ENCODE measurements at places on chromosomes 2 and 18. TPM values are rescaled to one million over a fixed set of nuclear protein-coding genes. Genes with fewer than 3 reads are reported as not detected.

DNA sequence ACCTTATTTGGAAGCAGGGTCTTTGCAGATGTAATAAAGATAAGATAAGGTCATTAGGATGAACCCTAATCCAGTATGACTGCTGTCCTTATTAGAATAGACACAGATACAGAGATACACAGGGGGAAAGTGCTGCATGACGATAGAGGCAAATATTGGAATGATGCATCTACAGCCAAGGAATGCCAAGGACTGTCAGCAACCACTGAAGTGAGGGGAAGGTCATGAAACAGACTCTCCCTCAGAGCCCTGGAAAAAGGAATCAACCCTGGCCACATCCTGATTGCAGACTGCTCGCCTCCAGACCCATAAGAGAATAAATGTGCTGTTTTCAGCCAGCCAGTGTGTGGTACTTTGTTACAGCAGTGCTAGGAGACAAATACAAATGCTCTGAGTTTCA lies 14.8 kb downstream of the TMEM237 start:
- DNase-seq = no peak

- DNase-seq = no peak
Measured at GRCh38 chr2:4455486-4456155, 752.2 kb downstream of the DCDC2C start.

DNA sequence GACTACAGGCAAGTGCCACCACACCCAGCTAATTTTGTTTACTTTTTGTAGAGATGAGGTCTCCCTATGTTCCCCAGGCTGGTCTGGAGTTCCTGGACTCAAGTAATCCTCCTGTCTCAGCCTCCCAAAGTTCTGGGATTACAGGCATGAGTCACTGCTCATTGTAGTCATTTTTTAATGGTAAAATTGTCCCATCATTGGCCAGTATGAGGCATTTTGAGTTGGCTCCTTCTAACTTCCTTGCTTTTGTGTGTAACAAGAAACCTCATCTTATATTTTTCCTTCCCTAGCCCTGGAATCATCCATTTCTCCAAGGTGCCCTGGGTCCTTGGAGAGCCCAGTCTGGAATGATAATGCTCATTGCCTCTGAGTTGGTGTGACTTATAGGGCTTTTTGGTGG lies 148.5 kb downstream of the INHBB start:
- DNase-seq = no peak

DNA sequence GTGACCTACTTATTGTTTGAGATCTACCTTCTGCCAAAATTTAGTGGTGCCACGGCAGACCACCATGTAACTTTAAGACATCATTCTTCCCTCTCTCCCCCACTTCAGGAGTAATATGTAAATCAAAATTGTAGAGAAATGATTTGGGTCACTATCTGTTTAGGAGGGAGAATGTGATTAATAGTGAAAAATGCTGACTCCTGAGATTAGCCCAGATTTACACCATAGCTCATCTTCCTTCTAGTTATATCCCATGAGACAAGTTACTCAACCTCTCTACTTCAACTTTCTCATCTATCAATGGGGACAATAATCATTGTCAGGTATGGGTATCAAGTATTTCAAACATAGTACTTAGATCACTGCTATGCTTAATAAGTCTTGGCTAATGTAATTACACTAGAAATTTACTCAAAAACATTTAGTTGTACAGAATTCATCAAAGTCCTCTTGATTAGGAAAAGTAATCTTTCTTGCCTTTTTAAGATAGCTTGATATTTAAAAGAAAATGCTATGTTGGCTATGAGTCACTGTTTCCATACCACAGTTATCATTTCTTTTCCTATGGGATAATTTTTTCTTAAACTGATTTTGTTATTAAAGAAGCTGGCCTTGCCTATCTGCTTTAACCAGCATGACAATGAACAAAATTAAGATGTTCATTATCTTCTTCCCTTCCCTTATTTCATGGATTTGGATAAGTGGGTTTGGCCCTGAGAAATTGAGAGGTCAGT lies 1038.9 kb upstream of the ZEB2 start:
- no peak for DNase-seq

GRCh38 chr2:155708071-155708470 lies 624.5 kb downstream of the NR4A2 start:
- no peak for DNase-seq

DNA sequence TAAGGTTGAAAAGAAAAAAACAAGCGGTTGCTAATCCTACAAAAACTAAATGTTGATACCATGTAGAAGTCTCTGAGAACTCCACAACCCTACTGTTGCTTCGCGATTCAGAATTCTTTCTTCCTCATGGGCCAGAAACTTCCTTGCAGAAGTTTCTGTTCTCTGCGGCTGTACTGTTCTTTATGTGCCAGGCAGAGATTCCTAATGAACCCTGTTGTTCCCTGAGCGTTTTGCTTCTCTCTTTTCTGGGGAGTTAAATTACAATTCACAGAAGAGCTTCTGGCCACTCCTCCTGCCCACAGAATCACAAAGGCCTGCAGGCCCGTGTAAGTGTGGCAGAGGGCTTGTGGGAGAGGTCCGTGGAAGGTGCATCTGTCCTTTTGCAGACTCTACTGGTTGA lies 1.8 kb upstream of the THNSL2 start:
- no peak for DNase-seq

DNA sequence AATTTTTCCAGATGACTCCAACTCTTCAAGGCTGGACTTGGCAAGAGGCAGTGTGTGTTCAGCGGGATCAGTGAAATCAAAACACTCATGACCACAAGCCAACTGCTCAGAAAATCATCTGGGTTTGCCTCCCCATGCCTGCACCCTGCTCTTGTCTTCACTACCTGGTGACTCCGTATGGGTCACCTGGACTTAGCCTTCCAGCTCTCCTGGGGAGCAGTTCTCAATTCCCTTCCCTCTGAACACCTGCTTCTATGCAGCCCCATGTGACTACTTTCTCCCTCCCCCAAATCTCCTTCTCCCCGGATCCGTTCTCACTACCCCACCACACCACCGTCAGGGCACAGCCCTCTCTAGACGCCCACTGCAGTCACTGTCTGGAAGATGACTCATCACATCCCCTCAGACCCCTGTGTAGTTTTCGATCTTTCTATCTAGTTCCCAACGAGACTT lies 130.2 kb upstream of the ID2 start:
- no peak for DNase-seq

- no peak for DNase-seq
Measured at GRCh38 chr2:64852771-64853241, 136.4 kb upstream of the SLC1A4 start.

DNA sequence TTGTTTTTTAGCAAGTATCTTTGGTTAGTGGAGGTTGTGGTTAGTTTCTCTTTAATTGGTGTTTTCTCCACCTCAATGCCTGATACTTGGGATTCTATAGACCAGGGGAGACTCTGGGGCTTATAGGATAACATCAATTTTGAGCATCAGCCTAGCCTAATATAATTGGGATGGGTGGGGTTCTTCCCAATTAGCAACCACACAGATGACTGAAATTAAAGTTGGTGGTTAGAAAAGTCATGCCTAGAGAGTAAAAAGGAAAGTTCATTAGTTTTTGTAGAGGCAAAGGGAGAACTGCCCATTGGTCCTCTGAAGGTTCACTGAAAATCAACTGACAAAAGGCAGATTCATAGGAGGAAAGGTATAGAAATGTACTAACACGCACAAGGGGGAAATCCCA lies 843.3 kb downstream of the TSN start:
- DNase-seq = no peak

Gene C2orf15
- total RNA-seq = 1.5 TPM

Gene PRSS56
- total RNA-seq = not detected

Gene PLCL1
- total RNA-seq = 6.3 TPM

Gene KCNG2
- 0.50 TPM for total RNA-seq

Gene DCC
- total RNA-seq = 4.5 TPM

Gene MARS2
- total RNA-seq = 5.0 TPM
